ENCODE measurements at places on chromosomes 16 and 17.

DNA sequence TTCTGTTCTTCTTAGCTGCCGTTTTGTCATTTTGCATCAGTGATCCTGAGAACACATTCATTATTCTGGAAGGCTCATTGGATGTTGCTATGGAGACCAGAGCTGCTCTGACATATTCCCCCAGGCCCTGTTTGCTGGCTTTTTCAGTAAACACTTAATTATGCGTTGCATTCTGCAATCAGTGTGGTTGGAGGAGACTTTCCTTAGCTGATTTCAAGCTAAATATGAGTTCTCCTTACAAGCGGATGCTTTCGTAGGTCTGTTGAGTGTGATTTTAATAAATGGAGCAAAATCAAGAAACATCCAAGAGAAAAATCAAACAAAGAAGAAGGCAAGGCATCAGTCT lies 38.2 kb upstream of the NUDT7 start:
- no peak for DNase-seq

GRCh38 chr17:55038291-55038690 lies 69.7 kb downstream of the STXBP4 start:
- DNase-seq: no peak

GRCh38 chr17:81693509-81694210 lies 9.5 kb upstream of the MRPL12 start:
- no peak for DNase-seq

DNA sequence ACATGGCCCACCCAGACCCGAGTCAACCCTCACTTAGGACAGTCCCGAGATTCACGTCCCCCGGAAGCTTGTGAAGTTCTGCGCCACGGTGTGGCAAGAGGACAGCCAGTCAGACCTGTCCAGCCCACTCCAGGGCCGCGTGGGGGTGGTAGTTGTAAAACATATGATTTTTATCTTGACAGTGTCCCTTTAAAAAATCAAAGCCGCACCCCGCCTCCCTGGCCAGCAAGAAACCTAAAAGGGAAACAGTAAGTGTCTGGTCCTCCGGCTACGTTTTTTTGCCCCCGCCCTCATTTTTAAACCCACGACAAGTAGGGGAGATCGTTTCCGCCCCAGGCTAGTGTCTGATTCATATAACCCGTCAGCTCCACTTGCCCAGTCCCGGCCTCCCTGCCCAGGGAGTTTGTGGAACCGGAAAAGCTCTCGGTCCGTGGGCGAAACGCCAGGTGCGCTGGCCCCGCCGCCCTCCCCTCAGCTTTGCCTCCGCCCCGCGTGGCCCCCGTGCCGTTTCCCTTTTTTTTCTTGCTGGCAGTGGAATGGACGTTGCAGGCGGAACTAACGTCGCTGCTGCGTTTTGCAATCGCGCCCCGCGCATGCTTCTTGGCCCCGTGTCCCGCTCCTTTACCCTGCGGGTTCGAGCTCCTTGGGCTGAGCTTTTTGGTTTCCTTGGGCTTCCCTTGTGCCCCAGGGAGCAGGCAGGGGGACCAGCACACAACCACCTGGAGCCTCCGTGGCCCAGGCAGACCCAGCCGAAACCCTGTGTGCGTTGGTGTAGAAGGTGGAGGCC lies 13.3 kb upstream of the NUDT16L1 start:
- DNase-seq: no peak

Measured in activated T-cell treated with anti-CD3 and anti-CD28 coated beads for 48 hours (primary cell).